NCI-H146 (cell line): ENCODE measurements at places on chromosomes 3 and 15.
A peak's percentile ranks its signal among the peaks of the same experiment; 100 is the strongest.

GRCh38 chr3:134822090-134822489, 27.0 kb downstream of the EPHB1 start:
- DNase-seq = no peak

- DNase-seq = no peak
Observed at GRCh38 chr3:190165253-190165652, 44.6 kb upstream of the P3H2 start.

- no peak for DNase-seq
Observed at GRCh38 chr3:41137686-41138111, 61.6 kb upstream of the CTNNB1 start.

DNA sequence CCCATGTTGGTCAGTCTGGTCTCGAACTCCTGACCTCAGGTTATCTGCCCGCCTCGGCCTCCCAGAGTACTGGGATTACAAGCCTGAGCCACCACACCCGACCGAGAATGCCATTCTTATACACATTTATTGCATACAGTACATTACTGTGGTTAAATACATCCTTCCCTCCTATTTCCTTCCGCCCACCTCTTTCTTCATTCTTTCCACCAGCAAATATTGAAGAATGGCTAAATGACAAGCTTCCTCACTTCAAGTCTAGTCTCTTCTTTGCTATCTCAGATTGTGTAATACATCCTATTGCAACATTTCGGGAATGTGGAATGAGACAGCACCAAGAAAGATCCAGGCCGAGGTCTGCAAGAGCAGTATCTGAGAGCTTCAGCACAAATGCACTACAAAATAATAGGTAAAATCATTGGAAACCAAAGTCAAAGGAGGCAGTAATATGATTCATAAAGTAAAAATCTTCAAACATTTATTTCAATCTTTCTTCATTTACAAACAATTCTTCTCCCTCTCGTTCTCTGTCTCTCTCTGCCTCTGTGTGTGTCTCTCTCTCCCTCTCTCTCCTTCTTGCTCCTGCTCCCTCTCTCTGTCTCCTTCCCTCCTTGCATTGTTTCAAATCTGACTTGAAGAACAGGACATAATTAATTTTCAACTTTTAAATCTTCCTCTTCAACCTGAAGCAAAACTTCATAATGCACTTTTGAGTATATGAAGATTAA, 94.7 kb upstream of the TGFBR2 start:
- DNase-seq = no peak

- no peak for DNase-seq
Observed at GRCh38 chr3:64992530-64993285, 304.9 kb upstream of the ADAMTS9 start.

- DNase-seq = peak; percentile 13
Observed at GRCh38 chr3:37582086-37582485, 279.6 kb upstream of the CTDSPL start.

DNA sequence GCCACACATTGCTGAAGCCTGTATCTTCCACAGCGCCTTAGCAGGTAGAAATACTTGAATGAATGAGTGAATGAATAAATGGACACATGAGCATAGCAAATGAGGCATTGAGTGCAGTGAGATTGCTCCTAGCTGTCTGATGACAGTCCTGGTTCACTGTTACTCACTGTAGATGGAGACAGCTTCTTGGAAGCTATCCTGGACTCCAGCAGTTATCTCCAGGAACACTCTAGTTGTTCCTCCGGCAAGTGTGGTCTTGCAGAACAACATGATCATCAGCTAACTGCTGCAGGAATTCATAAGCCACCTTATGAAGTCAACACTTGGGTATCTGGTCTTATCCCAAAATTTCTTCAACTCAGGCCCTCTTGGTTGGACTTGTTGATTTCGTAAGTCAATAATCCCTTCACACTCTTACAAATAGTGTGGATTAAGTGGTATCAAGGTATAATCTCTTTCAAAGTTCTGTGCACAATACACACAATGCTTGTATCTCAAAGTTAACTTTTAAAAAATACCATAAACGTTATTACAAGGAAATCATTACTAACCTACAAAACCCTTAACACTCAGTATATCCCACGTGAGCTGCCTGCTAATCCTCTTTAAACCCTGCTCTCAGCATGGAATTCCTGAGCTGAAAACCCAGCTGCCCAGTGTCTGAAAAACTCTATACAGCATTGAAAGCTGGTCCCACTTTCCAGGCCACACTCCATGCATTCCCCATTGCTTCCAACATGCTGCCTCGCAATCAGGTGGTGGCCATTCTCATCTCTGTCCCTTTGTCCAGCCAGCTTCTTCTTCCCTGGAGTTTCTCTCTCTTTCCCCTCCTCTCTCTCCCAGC, 14.4 kb upstream of the ZBTB38 start:
- DNase-seq = no peak

- DNase-seq = peak; percentile 3
Observed at GRCh38 chr15:67641453-67641852, 99.0 kb downstream of the MAP2K5 start.

GRCh38 chr15:85761635-85762034, 33.1 kb downstream of the KLHL25 start:
- no peak for DNase-seq

DNA sequence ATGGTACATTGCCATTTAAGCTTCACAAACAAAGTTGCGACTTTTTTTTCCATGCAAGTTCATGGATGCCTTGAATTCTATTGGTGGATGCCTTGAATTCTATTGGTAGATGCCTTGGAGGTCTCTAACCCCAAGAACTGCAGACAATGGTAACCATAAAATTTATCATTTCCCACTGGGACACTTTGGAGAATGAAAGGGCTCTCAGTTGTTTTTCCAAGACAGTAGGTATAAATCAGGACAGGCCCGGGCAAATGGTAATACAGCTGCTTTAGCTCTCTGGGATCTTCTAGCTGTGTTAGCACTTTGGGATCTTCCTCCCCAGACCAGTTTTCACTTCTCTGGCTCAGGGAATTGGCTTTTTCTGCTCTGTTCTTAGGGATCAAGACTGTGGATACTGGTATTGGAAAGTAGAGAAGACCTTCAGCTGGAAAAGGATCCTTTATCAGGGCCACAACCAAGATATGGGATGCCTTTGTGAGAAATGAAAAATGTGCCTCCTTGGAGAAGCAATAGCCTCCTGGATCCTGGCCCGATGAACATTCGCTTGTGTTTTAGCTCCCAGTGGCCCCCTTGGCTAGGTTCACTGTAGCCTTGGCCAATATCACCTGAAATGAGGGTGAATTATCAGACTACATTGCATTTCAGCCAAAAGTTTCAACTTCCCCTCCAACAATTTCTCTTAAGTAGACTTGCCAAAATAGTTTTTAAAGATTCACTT, 8.3 kb downstream of the LRRC3B start:
- DNase-seq = no peak

GRCh38 chr3:188712248-188712924, 459.4 kb upstream of the TPRG1 start:
- no peak for DNase-seq

DNA sequence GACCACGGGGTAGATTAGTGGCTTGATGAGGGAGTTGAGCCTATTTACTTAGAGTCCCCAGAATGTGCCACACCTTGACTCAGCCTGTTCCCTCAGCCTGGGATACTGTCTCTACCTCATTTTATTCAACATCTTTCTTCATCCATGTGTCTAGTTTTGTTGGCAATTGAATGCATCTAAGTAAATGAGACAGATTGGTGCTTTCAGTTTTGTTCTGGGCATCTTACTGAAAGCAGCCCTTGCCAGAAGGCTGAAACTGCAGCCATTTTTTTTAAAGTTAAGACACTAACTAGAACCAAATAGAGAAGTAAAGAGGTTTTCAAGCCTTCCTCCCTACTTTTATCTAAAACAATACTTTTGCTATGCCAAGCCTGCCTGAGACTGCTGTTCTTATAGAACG, 246.8 kb downstream of the SLCO3A1 start:
- DNase-seq = no peak

DNA sequence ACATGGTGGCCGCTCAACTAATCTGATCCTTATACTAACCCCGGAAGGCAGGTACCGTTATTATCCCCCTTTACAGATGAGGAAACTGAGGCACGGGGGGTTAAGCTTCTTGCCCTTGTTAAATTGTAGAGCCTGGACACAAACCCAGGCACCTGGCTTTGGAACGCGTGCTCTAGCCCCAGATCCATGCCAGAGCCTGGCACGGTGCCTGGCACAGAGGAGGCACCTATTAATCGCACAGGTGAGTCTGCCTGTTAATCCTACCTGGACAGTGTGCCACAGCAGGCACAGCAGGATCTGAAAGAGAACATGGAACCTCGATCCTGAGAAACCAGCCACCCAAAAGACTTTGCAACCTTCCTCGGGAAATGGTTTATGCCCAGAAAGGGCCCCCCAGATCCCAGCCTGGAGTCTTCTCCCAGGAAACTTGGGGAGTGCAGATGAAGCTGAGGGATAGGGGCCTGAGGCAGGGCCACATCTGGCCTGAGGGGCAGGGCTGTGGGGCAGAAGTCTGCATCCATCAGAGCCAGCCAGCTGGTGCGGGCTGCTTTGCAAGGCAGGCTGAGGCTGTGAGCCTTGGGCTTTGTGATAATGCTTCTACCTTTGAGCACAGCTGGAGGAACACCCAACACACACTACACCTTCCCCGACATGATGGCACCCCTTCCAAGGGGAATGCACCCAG, 55.3 kb upstream of the SLC6A1 start:
- DNase-seq = no peak

DNA sequence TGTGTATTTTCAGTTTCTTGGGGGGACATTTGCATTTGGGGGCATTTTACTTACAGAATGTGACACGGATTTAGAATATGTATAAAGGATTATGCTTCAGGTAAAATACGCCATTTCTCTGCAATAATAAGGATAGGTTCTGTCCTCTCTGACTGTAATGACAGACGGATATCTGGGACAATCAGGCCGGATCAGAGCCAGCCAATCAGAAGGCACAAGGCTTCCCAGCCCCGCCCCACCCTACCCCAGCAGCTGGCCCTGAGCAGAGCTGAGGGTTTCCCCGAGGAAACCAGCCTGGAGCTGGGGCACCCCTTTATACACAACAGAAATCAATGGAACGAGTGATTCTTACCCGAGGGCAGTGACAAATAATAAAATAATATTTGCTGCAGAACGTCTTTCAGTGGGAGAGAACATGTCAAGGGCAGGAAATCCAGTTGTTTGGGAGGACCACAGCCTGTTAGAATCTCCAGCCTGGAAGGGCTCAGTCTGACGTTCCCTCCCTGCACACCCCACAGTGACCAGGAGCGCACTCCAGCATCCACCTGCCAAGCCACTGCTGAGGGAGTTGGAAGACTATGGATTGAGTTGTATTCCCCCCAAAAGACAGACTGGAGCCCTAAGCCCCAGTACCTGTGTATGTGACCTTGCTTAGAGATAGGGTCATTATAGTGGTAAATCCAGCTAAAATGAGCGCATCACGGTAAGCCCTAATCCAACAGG, 30.3 kb upstream of the SEC13 start:
- no peak for DNase-seq

- peak; percentile 75 for DNase-seq
Observed at GRCh38 chr3:126180477-126181397, at the start of gene ALDH1L1. Gene ALDH1L1, minus strand, starts transcription at chr3:126180586. Its CDS starts 19,607 bp downstream, at chr3:126160979.

GRCh38 chr3:50325497-50326181, 2.4 kb downstream of the TUSC2 start:
- DNase-seq = no peak

DNA sequence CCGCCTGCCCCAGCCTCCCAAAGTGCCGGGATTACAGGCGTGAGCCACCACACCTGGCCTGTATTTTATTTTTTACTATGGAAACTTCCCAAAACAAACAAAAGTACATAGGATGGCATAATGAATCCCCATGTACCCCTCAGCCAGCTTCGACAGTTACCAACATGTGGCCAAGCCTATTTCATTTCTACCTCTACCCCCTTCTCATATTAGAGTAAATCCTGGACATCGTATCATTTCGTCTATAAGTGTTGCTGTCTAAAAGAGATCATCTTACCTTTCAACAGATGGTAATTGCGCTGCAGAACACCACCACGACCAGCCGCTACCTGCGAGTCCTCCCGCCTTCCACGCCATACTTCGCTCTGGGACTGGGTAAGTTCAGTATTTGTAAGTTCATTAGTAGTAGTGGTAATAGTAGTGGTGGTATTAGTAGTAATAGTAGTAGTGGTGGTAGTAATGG, 44.9 kb downstream of the DLEC1 start:
- no peak for DNase-seq

DNA sequence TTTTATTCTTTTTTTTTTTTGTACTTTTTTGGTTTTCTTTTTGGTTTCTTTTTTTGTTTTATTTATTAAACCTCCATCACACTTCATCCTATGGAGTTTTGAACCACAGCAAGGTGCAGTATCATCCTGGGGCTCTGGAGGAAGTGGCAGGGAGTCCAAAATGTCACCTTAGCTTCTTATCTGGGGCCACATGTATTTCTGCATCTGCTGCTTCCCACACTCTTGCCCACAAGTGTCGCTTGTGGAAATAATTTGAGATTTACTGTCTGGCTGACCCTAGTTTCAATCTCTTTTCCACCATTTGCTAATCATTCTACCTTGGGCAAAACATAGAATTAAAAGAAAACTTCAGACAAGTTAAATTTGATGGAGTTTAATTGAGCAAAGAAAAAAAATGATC, 6.4 kb downstream of the OPA1 start:
- no peak for DNase-seq

DNA sequence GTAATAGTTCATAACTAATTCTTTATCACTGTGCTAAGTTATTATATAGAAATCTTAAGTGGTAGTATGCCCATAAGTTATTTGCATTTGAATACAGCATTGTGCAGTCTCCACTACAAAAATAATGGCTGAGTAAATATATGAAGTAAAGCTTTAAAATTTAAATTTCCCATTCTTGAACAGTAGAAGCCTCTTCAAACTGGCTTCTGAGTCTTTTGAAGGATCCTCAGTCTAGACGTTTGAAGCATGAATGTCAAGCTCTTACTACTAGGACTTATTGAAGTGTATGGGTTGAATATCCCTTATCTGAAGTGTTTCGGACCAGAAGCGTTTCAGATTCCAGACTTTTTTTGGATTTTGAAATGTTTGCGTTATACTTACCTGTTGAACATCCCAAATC, 16.3 kb downstream of the MORF4L1 start:
- no peak for DNase-seq

- DNase-seq = no peak
Observed at GRCh38 chr3:54628888-54629441, 298.9 kb downstream of the LRTM1 start.

DNA sequence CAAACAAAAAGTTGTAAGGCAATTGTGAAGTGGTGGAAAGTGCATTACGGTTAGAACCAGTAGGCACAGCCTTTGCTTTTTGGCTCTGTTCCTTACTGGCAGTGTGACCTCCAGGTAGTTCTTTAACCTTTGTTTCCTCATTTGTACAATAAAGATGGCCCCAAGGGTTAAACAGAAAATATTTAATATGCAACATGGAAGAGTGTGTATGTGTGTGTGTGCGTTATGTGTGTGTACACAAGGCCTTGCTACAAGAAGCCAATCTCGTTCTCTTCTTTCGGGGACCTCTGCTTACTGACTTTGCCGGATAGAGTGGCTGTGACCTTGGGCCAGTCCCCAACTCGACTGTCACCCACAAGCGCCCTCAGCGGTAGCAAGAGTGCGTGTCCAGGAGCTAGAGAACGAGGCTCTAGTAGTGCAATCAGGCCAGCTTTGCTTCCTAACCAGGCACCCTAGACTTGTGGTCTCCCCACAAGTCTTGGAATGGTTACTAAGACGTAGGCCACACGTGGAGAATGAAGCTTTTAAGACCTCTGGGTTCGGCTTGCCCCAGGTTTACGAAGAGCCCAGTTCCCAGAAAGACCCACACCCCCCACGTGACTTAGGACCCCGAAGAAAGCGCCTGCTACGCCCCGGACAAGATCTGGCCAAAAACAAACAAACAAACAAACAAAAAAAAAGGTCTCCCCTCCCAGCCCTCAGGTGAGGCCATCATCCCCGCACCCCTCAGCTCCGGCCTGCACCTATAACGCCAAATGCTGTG, 593 bp downstream of the CIAO2A start:
- DNase-seq = peak; percentile 41
